Fibroblast of skin of left quadriceps (primary cell): ENCODE measurements at places on chromosomes 3 and 15.
A peak's percentile ranks its signal among the peaks of the same experiment; 100 is the strongest.

GRCh38 chr3:50299929-50300680 lies 900 bp upstream of the HYAL3 start:
- DNase-seq = peak; percentile 6

GRCh38 chr15:36449084-36449661 lies 130.3 kb upstream of the CDIN1 start:
- no peak for DNase-seq

GRCh38 chr15:48671103-48672022 lies 25.9 kb upstream of the FBN1 start:
- DNase-seq = peak; percentile 79

DNA sequence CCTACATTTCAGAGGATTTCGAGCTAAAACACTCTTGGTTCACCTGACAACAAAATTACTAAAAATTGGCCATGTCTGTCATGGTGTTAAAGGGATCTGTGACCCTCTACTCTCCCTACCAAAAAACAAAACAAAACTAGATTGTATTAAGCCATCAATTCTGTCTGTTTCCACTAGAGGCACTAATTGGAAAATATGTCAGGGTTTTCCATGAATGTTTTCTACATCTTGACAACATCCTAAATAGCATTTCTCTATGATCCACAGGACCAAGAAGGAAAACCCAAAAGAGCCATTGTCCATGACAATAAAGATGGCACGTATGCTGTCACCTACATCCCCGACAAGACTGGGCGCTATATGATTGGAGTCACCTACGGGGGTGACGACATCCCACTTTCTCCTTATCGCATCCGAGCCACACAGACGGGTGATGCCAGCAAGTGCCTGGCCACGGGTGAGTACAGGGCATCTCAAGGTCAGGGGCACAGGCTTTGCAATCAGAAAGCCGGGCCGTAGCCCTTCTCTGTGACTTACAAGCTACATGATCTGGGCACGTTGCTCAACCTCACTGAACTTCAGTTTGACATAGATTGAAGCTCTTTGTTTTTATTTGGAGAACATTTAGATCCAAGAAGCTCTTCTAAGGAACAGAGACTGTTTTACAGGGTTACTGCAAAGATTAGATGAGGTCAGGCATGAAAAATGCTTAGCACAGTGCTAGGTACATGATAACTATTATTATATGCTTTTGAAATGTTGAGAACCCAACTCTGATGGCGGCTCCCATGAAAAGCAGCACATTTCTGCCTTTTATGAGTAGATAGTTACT lies 74.8 kb downstream of the DNASE1L3 start:
- no peak for DNase-seq

DNA sequence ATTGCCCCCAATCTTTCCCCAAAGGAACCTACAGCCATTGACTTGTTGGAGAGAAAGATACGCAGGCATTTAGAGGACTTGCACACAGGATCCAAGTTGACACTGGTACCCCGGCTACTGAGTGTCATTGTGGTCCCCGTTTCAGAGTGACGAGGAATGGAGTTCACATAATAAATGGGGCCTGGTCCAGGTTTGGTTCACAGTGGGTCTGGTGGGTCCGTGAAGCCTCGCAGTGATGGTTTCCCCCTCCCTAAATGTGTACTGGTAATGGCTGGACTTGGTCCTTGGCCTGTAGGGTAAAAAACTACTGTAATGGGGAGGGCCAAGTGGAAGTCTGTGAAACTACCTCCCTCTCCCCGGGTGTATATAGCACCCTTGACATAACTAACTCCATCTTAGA lies 232.1 kb upstream of the LYSMD4 start:
- DNase-seq = no peak

DNA sequence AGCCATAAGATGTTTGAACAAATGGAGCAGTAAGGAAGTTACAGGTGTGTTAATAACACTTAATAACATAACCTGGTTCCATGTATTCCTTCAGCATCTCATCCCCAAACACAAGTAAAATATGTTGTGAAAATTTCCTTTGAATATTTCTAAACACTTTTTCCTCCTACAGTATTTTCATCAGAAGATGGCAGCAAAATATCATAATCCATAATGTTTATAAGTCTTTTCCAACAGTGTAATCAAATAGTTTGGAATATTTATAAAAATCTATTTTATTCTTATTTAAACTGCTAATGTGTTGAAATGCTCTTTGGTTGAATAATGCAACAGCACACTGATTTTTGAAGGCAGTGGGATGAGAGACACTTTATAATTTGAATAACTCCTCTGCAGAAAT lies 1020.5 kb downstream of the OTOL1 start:
- DNase-seq = no peak
